ENCODE measurements at places on chromosomes 1 and 21.

DNA sequence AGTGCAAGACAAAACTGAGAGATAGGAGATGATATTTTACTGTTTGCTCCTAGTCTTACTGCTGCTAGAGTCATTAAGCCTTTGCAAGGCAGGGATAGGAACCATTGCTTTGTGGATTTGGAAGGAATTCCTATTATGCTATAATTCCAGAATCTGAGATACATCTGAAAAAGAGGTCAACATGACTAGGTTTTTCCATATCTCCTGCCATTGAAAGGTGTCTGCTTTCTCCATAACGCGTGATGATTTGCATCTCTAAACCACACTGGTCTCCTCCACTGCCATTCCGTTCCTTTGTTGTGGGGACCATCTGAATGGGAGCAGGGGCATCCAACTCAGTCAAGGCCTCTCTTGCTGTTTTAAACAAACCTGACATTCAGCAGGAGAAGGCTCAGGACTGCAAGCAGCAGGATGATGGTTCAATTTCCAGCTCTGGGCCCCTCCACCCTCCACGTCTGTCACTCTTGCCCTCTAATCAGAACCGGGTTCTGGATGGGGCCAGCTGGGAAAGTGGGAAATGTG, 45.2 kb downstream of the PLPP3 start:
- DNase-seq: no peak

DNA sequence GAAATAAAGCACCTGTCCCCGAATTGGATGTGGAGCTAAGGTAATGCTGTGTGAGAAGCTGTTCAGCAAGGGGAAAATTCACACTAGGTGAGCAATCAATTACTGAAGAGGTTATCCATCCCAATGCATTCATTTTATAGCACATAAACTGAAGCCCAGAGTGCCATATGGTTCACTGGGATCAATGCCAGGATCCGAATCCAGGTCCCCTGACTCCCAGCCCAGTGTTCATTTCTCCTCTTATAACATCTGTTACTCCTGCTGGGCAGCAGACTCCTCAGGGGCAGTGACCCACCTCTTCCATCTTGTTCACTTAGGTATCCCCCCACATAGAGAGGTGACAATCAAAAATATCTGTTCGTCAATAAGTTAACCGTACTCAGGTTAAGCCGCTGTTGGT, 13.2 kb upstream of the SEC16B start:
- DNase-seq: no peak

GRCh38 chr1:242008826-242009495, 10.1 kb upstream of the MAP1LC3C start:
- no peak for DNase-seq

GRCh38 chr1:109807822-109808680, 44.3 kb upstream of the EPS8L3 start:
- DNase-seq: no peak

DNA sequence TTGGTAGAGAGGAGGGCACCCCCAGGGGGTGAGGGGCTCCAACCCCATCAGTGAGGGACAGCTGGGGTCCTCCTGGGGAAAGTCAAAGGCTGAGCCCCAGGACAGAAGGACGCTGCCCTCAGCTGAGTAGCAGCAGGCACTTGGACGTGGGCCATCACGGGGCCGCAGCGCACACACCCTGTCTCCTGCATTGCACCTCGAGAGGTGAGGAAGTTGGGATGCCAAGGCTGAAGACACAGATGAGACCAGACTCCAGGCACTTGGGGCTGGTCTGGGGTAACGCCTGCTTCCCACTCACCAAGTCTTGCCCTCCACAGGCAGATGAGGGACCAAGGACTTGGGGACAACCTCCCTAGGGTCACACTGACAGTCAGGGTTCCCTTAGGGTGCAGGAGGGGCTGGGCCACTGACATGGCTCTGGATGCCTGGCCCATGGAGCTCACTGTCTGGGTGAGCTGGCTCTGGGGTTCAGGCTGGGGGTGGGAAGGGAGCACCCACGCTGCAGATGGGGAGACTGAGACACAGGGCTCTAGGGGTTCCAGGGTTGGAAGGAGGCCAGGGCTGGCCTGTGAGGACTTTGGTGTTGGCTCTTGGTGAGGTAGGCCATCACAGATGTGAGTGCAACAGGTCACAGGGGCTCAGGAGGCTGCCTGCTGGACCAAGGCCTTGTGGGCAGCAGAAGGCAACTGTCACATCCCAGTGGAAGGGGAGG, 16.6 kb upstream of the ZNF678 start:
- DNase-seq: no peak

DNA sequence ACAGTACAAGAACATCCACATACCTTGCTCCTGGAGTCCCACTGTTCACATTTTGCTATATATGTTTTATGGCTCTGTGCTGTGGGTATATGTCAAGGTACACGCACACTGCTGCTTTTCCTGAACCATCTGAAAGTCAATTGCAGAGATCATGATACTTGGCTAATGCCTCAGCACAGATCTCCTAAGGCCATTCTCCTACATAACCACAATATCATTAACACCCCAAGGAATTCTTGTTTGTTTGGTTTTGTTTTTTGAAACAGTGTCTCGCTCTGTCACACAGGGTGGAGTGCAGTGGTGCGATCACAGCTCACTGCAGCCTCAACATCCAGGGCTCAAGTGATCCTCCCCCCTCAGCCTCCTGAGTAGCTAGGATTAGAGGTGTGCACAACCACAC, 16.0 kb downstream of the CTNNBIP1 start:
- DNase-seq: no peak
